ENCODE measurements at places on chromosomes 6 and 20. TPM values are rescaled to one million over a fixed set of nuclear protein-coding genes. Genes with fewer than 3 reads are reported as not detected.

DNA sequence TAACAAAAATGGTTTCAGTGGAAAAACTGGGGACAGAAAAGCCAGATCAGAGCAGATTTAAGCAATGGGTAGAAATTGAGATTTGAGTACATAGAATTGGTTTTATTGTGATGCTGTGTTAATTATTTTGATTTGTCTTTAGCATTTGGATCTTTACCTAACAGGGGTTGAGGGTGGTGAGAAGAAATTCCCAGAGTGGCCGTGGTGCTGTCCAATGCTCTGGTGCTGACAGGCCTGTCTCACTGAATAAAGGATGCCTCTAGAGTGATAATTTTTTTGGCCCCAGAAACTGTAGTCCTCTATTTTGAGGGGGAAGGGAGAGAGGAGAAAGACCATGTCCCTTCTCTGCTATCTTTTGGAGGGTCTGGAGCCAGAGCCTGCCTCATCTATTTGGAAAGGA lies 79.1 kb downstream of the LYRM2 start:
- DNase-seq = no peak
- no peaks in the 10 kb centered on the region for H3K36me3 ChIP-seq
- H3K27ac ChIP-seq = no peak overlapping the region
- H3K4me1 ChIP-seq = no peaks in the 10 kb centered on the region

- no peaks in the 10 kb centered on the region for H3K27me3 ChIP-seq
- no peaks in the 10 kb centered on the region for H3K4me1 ChIP-seq
- no peak overlapping the region for H3K4me3 ChIP-seq
- no peak overlapping the region for H3K27ac ChIP-seq
Measured at GRCh38 chr20:37481610-37482009, 39.4 kb upstream of the NNAT start.

DNA sequence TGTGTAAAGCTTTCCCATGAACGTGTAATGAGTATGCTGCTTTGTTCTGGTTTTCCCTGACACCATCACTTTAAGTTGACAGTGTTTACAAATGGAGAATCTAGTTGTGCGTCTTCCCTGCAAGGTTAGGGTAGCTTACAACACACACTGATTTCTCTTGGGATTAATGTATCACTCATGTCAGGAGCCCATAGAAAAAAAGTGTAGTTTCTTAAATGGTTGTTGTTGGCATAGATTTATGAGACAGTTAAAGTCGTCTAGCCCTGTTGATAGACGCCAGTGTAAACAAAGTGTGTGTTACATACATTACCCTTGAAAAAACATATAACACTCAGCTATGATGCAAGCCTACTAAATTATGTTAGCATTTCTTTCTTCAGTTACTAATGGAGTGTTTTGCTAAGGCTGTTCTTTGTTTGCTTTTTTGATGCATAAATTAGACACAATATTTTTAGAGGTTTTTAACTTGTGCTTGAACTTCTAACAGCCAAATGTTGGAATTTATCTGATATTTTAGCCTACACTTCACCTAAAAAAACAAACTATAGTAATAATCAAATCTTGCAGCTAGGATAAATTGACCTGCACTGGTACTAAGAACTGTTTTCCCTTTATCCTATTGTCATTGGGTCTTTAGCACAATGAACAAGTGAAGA lies 88.6 kb downstream of the RNF217 start:
- no peak for DNase-seq
- H3K4me1 ChIP-seq = no peaks in the 10 kb centered on the region
- no peaks in the 10 kb centered on the region for H3K36me3 ChIP-seq
- no peak overlapping the region for H3K4me3 ChIP-seq

DNA sequence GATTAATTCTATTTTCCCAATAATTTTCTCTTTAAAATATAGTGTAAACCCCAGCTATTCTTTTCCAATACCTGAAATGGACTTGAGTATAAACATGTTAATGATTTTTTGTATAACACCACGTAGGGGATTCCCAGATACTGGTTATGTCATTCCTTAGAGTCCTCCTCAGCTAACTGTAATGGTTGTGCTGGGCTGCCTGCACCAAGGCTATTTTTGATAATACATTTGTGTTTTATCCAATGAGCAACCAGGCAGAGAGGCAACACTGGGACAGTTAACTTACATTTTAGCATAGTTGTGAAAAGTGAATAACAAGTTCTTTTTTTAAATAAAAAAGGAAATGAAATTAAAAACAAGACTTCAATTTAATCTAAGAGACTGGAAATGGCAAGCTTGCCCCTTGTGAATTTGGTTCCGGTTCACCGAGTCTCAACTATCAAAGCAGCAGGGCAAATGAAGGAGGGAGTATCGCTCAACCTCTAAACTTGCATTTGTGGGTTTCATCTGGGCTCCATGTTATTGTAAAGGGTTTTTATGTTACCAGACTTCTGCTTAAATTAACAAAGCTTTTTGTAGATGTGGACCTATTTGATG lies 18.8 kb upstream of the BACH2 start:
- H3K27me3 ChIP-seq = no peaks in the 10 kb centered on the region
- DNase-seq = no peak
- no peak overlapping the region for H3K4me3 ChIP-seq
- H3K27ac ChIP-seq = no peak overlapping the region
- no peaks in the 10 kb centered on the region for H3K36me3 ChIP-seq

GRCh38 chr6:162917506-162917905 lies 189.7 kb downstream of the PACRG start:
- H3K27ac ChIP-seq = no peak overlapping the region
- no peaks in the 10 kb centered on the region for H3K27me3 ChIP-seq
- H3K36me3 ChIP-seq = no peaks in the 10 kb centered on the region
- no peak for DNase-seq

DNA sequence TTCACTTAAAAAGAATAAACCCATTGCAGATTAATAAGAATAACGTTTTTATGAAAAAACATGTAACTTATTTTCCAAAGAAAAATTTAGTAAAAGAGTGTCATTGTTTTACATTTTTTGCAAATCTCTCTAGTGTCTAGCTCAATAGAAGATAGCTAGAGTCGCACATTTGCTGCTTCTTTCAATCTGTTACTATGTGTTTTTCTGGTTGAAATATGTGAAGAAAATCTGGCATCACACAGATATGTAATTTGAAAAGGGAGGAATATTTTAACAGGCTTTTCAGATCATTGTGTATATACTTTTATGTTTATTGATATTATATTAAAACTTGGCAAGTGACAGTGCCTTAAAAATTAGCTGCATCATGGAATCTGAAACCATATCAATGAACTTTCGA lies 9.1 kb downstream of the CCN6 start:
- H3K4me1 ChIP-seq = no peaks in the 10 kb centered on the region
- no peak for DNase-seq
- H3K36me3 ChIP-seq = no peaks in the 10 kb centered on the region
- H3K27me3 ChIP-seq = no peaks in the 10 kb centered on the region

DNA sequence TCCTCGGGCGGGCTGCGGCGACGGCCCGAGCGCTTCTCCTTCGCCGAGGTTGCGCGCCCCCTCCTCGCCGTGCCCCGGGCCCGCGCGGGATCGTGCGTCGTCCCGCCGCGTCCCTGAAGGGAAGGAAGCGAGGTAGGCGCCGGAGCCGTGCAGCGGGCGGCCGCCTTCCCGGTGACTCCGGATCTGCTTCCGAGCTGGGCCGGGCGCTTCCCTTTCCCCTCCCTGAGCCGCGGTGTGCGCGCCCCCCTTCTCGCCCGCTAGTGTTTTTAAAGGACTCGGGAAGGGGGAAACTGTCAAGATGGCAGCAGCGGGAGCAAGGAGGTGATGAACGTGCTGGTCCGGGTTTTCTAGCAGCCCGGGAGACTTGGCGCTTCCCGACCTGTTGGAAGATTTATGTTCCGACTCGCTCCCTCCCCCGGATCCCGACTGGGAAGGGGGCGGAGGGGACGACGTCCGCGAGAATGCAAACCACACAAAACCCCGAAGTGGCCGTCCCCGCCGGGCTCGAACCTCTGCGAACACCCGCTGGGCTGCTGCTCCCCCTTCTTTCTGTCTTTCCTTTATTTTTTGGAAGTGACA lies 744 bp upstream of the FOXO3 start:
- no peaks in the 10 kb centered on the region for H3K36me3 ChIP-seq
- peak overlapping the region; percentile 97 for H3K27ac ChIP-seq
- H3K4me1 ChIP-seq = peaks cover 39% of the 10 kb centered on the region
- H3K4me3 ChIP-seq = peak overlapping the region; percentile 98
- DNase-seq = peak; percentile 40

- H3K27ac ChIP-seq = peak overlapping the region; percentile 35
- DNase-seq = no peak
- peaks cover 25% of the 10 kb centered on the region for H3K4me1 ChIP-seq
- H3K36me3 ChIP-seq = peaks cover 18% of the 10 kb centered on the region
- H3K27me3 ChIP-seq = no peaks in the 10 kb centered on the region
Measured at GRCh38 chr20:62796699-62797491, 622 bp downstream of the MRGBP start.

DNA sequence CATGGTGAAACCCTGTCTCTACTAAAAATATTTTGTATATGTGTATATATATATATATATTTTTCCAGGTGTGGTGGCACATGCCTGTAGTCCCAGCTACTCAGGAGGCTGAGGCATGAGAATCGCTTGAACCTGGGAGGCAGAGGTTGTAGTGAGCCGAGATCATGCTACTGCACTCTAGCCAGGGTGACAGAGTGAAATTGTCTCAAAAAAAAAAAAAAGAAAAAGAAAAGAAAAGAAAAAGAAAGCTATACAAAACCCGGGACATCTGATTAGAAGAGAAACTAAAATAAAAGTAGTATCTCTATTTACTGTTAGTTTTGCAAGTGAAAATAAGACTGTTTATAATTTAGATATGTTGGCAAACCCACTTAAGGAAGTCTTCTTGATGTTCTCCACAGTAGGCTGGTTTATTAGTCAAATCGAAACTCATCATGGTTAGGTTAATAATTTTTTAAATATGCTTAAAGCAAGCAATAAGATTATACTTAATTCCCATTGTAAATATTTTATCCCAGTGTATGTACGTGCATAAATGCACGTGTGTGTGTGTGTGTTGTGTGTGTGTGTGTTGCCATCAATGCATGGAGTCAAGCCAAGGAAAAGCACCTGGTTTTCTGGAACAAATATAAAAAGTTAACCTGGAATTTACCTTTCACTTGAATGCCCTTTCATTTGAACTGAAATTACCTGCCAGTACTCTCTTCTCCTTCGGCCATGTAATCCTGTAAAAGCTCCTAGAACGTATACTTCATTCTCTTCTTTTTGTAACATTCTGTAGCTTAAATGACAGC lies 7.1 kb downstream of the VNN2 start:
- H3K36me3 ChIP-seq = no peaks in the 10 kb centered on the region
- H3K4me3 ChIP-seq = no peak overlapping the region

- DNase-seq = no peak
- no peak overlapping the region for H3K27ac ChIP-seq
- no peaks in the 10 kb centered on the region for H3K36me3 ChIP-seq
- H3K4me3 ChIP-seq = no peak overlapping the region
- H3K27me3 ChIP-seq = no peaks in the 10 kb centered on the region
Measured at GRCh38 chr6:142300758-142301650, 803 bp upstream of the ADGRG6 start.

DNA sequence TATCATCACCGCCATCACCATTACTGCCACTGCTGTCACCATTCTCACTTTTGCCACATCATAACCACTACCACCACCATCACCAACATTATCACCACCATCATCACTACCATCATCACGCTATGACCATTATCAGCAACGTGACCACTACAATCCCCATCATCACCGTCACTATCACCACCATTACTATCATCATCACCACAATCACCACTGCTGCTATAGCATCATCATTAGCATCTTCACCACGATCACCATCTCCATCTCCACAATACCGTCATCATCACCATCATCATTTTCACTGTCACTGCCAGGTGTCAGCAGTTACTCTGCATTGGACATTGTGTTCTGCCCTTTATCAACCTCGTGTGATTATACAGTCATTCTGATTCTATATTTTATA lies 19.0 kb downstream of the CST4 start:
- no peak overlapping the region for H3K27ac ChIP-seq
- no peaks in the 10 kb centered on the region for H3K36me3 ChIP-seq
- no peak for DNase-seq
- no peaks in the 10 kb centered on the region for H3K27me3 ChIP-seq

GRCh38 chr6:69813508-69813907 lies 16.7 kb upstream of the LMBRD1 start:
- H3K4me1 ChIP-seq = peaks cover 55% of the 10 kb centered on the region
- H3K4me3 ChIP-seq = no peak overlapping the region
- no peak for DNase-seq
- peak overlapping the region; percentile 47 for H3K27ac ChIP-seq

GRCh38 chr6:152669895-152670294 lies 27.8 kb upstream of the MYCT1 start:
- no peaks in the 10 kb centered on the region for H3K36me3 ChIP-seq
- H3K27ac ChIP-seq = no peak overlapping the region
- no peaks in the 10 kb centered on the region for H3K27me3 ChIP-seq
- DNase-seq = no peak

DNA sequence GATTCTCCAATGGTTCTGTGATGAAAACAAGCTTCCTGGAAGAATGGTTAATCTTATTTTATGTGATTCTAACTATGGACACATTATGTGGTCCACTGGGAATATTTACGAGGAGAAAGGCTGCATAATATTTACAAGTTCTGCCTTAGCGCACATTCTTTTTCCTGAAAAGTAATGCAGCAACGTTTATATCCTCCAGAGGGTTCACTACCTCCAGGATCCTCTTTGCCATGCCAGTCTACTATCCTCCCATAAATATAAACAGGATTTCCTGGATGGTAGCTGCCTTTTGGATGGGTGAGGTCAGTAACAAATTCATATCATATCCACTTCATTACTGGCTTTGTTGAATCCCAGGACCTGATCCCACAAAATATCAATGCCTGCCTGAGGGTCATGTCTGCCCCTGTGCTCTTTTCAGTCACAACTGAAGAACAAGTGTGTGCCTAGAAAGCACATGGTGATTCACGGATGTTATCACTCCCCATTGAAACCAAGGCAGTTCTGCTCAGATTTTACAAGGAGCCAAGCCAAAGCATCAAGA lies 30.4 kb downstream of the ADGRF5 start:
- H3K27ac ChIP-seq = no peak overlapping the region
- H3K4me3 ChIP-seq = no peak overlapping the region
- H3K27me3 ChIP-seq = no peaks in the 10 kb centered on the region
- DNase-seq = no peak
- no peaks in the 10 kb centered on the region for H3K4me1 ChIP-seq

DNA sequence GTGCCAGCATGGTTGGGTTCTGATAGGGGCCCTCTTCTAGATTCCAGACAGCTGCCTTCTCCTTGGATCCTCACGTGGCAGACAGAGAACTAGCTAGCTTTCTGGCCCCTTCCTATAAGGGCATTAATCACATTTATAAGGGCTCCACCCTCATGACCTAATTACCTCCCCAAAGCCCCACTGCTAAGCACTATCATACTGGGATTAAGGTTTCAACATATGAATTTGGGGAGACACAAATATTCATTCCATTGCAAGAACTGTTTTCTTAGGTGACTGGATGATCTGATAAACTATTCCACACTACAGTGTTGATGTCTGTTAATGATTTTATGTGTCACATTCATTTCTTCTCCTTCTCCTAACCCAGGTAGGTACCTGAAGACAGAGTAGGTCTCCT lies 135.8 kb upstream of the COL21A1 start:
- H3K4me1 ChIP-seq = no peaks in the 10 kb centered on the region
- DNase-seq = no peak
- H3K27ac ChIP-seq = no peak overlapping the region
- no peak overlapping the region for H3K4me3 ChIP-seq
- no peaks in the 10 kb centered on the region for H3K36me3 ChIP-seq

Gene NOX3
- not detected for total RNA-seq

Gene HCRTR2
- not detected for total RNA-seq

Gene FOXS1
- not detected for total RNA-seq

Gene CLVS2
- not detected for total RNA-seq

Gene ZNF831
- 46.8 TPM for total RNA-seq

Gene RPP21
- total RNA-seq = 57.6 TPM
